Right renal pelvis (tissue), 4 donors: ENCODE measurements at places on chromosomes 6 and 20. TPM values are rescaled to one million over a fixed set of nuclear protein-coding genes. Genes with fewer than 3 reads are reported as not detected.

The BTNL2 gene
- polyA plus RNA-seq, result 0.52 TPM

DNA sequence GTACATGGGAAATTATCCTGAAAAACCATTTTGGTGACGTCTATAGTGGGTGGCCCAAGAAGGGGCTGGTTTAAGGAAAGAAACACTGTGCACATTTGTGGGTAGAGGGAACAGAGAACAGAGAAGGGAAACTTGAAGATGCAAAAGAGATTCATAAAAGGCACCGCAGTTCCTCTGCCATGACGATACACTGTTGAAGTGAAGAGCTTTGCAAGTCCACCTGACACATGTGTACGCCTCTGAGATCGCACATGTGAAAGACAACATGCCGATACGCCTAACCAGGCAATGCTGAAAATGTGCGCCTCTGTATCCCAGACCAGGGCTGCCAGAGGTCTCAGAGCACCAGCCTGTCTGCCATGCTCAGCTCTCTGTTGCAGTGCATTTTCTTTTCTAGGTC, 180.9 kb downstream of the KIF16B start:
- no peak for DNase-seq

- DNase-seq, result peak; percentile 43
These were observed 119.6 kb downstream of the SCML4 start for GRCh38 chr6:107704347-107705013.

The MLIP gene
- polyA plus RNA-seq, result 1.0 TPM

DNA sequence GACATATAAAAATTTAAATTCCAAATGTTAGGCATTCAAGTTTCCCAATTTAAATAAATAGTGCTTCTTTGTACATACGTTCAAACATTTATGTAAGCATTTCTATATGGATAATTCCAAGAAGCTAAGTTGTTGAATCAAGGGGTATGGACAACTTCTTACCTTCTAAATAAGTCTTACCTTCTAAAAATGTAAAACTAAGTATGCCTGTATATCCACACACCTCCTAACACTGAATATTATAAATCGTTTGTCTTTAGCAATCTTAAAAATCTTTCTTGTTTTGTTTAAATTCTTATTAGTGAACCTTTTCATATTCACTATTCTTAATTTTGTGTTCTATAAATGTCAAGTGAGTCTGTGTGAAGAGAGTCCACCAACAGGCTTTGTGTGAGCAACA, 2.5 kb upstream of the ZSCAN16 start:
- no peak for DNase-seq

GRCh38 chr6:32589596-32590449, at the start of gene HLA-DRB1:
HLA-DRB1 (minus strand) TSS chr6:32589848; CDS start chr6:32589742, 106 bp downstream.
- DNase-seq, result no peak

- no peak for DNase-seq
These were observed 571 bp upstream of the PRPF6 start for GRCh38 chr20:63980317-63980805.
